Stimulated activated CD4-positive, alpha-beta T cell treated with anti-CD3 and anti-CD28 coated beads, Interleukin-4, amount 100 ng/mL, for 24 hours (primary cell): ENCODE measurements at places on chromosomes 7 and 10.

- DNase-seq: no peak
Observed at GRCh38 chr7:120793213-120793936, 64.6 kb downstream of the TSPAN12 start.

DNA sequence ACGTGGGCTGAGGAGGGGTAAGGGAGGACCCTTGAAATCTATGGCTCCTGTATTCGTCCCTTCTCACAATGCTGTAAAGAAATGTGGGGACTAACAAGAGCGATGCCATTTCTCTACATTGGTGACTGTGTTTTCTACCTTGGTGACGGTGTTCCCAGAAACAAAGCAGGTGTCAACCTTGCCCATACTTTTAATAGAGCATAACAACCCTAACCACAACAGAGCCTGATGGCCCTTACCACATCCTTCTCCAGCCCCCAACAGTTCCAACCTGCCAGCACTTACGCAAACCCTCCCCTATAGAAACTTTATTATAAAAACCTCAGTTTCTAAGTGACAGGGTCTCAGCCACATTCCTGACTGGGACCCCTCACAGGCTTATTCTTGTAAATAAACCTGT lies 28.2 kb upstream of the ADCYAP1R1 start:
- DNase-seq: no peak

DNA sequence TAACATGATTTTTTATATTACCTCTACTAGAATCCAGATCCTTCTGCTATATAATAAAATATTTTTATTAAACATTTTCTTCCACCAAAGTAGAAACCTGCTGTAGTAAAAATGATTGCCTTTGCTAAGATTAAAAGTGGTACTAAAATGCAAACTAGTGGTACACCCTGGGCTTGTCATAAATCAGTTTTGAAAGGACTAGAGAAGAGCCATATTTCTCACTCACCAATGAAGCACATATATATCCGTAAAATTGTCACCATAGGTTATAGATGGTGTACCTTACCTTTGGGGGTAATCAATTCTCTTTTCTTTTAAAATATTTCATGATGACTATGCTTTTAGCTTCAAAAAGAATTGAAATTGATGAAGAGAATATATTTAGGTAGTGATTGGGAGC lies 253.0 kb upstream of the SLC26A5 start:
- no peak for DNase-seq

- no peak for DNase-seq
Observed at GRCh38 chr10:92124020-92124419, 166.9 kb downstream of the CPEB3 start.

DNA sequence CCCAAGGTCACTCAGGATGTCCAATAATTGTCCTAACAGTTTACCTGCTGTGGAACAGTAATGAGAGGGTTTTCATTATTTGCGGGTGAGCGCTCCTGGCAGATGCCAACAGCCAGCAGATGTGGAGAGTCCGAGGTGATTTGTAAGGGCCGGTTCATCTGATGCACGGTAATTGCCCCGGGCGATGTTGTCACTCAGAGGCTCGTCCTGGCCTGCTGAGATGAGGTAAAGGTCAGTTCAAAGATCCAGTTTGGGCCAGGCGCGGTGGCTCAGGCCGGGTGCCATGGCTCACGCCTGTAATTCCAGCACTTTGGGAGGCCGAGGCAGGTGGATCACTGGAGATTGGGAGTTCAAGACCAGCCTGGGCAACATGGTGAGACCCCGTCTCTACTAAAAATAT lies 16.9 kb downstream of the LHPP start:
- no peak for DNase-seq

- no peak for DNase-seq
Observed at GRCh38 chr10:108241166-108241565, 1076.7 kb upstream of the SORCS1 start.

- DNase-seq: no peak
Observed at GRCh38 chr10:132356621-132357195, 24.7 kb downstream of the LRRC27 start.

DNA sequence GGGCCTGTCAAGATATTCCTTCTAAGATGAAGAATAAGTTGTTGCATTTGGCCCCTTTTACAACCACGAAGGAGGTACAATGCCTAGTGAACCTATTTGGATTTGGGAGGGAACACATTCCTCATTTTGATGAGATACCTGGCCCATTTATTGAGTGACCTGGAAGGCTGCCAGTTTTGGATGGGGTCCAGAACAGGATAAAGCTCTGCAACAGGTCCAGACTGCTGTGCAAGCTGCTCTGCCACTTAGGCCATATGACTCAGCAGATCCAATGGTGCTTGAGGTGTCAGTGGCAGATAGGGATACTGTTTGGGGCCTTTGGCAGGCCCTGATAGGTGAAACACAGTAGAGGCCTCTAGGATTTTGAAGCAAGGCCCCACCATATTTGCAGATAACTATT lies 704.6 kb downstream of the CCSER2 start:
- DNase-seq: no peak

DNA sequence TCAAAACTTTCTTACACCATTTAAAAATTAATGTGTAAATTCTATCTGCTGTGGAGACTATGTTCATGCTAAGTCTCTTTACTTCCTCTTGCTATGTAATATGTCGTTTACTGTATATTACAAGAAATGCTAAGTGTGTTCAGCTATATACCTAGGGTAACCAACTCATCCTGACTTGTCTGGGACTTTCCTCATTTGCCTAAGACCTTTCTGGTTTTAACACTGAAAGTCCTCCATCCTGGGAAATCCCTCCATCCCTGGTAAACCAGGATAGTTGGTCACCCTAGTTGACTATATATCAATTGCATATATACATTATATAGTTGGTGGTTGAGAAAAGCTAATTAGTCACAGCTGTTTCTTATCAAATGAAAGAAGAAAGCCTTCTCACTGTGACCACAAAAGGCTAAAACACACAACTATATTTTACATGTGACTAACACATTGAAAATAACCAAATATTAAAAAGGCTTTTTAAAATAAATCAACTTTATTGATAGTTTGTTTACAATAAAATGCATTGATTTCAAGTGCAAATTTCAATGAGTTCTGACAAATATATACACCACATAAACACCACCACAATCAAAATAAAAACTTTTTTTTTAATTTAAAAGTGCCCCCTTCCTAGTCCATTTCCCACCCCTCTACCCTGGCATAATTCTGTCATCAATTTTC lies 167.7 kb upstream of the INHBA start:
- DNase-seq: no peak

GRCh38 chr7:6179620-6180343 lies 92.6 kb downstream of the CYTH3 start:
- DNase-seq: no peak
